ENCODE measurements at places on chromosomes 12 and 14. TPM values are rescaled to one million over a fixed set of nuclear protein-coding genes. Genes with fewer than 3 reads are reported as not detected.

Gene JPH4
- 0.13 TPM for total RNA-seq

Gene FOXN4
- not detected for total RNA-seq

Gene ACSM4
- not detected for total RNA-seq

Gene FOXM1
- 1.5 TPM for total RNA-seq

Gene CNTN1
- total RNA-seq: 0.46 TPM

DNA sequence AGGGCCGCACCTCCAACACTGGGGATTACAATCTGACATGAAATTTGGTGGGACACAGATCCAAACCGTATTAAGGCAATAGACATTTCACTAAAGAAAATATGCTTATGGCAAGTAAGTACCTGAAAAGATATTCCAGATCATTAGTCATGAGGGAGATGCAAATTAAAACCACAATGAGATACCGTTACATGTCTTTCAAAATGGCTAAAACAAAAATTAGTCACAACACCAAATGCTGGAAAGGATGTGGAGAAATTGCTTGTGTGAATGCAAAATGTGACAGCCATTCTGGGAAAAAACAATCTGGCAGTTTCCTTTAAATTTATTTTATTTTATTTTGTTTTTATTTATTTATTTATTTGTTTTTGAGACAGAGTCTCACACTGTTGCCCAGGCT lies 82.3 kb upstream of the PTGDR start:
- no peak for DNase-seq

DNA sequence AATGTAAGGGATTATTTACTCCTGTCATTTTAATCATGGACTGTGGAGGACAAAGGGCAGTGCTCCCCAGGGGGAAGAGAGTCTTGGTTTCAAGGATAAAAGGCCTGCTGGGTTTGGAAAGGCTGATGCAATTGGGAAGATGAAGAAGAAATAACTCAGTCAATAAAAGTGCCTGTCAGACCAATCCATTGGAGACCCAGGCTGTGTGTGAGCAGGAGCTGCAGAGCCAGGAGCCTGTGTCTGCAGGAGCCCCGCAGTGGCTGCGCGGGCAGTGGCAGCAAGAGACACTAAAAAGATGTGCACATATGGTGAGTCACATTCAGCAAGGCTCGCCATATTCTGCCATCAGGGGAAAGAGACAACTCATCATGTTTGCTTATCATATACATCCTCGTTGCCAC lies 90.4 kb downstream of the CRACR2A start:
- no peak for DNase-seq

DNA sequence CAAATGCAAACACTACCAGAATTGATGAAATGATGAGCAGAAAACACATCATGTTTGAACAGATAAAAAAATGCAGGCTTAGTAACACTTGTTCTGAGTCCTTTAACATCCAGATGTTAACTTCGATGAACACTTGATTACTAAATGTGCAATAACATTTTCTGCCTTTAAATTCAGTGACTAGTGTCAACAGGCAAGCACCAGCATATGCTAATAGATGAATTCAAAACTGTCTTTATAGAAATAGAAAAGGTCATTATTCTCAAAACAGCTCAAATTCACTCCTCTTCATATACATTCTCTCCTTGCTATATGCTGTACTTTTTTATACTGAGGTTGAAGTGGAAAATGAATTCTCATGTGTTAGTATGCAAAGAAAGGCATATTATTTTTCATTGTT lies at the start of gene TAS2R19:
Gene TAS2R19, minus strand, starts transcription at position 101 of the 400 bp plus-strand sequence. Its CDS starts 49 bp downstream, at position 52.
- DNase-seq: no peak

- peak; percentile 58 for DNase-seq
Measured at GRCh38 chr14:24058260-24058950, 6.6 kb downstream of the CARMIL3 start.

DNA sequence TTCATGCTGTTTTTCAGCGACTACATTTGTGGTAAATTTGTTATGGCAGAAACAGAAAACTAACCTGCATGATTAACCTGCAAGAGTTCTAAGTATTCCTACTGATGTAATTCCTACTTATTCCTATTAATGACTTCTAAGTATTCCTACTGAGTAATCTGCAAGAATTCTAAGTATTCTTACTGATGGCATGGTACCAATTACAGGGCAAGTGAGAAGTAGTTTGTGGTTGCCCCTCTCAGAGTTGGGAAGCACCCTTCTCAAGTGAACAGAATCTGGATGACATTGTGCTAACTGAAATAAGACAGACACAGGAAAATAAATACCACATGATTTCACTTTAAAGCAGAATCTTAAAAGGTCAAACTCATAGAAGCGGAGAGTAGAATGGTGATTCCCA lies 100.9 kb upstream of the CPNE8 start:
- no peak for DNase-seq

GRCh38 chr12:111368291-111368787 lies 556 bp downstream of the PHETA1 start:
- DNase-seq: peak; percentile 58

DNA sequence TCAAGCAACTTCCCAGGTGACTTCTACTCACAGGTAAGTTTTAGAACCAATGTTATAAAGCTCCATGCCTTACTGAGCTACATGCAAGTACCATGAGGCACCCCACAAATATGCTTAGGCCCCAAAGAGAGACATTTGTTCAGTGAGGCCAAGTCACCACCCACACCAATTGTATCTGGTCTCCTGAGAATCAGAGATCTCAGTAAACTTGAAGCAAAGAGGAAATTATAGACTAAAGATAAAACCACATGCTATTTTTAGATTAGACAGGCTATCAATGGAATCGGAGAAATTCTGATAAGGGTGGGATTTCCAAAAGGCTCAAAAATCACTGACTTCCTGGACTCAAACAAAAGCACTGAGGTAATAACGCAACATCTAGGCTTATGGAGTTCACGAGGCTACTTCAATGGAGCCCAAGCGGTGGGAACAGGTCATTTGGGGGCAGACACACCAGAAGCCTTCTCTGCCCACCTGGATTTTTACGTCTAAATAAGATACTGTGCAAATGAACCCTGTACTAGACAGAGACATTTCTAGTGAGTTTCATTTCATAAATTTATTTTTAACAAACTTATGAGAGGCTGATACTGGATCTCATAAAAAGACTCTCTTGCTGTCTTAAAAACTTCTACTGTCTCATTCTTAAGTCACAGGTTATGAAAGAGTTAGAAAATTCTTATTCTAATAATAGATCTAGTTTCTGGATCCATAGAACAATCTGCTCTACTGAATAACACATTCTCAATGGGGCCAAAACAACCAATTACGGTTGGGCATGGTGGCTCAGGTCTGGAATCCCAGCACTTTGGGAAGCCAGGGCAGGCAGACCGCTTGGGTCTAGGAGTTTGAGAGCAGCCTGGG lies 7.7 kb downstream of the SLC15A4 start:
- DNase-seq: no peak

DNA sequence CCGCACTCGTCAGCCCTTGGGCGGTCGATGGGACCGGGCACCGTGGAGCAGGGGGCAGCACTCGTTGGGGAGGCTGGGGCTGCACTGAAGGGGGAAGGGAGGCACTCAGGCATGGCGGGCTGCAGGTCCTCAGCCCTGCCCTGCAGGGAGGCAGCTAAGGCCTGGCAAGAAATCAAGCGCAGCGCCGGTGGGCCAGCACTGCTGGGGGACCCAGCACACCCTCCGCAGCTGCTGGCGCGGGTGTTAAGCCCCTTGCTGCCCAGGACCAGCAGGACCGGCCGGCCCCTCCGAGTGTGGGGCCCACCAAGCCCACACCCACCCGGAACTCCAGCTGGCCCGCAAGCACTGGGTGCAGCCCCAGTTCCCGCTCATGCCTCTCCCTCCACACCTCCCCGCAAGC lies 35.7 kb upstream of the YAF2 start:
- DNase-seq: no peak

DNA sequence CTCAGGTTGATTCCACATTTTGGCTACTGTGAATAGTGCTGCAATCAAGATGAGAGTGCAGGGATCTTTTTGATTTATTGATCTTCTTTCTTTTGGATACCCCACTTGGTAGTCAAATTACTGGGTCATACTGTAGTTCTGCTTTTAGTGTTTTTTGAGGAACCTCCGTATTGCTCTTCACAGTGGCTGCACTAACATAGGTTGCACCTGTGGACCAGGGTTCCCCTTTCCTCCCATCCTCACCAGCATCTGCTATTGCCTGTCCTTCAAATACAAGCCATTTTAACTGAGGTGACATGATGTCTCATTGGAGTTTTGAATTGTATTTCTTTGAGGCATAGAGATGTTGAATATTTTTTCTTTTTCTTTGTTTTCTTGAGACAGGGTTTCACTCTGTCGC lies 152.5 kb upstream of the TMEM132C start:
- no peak for DNase-seq

DNA sequence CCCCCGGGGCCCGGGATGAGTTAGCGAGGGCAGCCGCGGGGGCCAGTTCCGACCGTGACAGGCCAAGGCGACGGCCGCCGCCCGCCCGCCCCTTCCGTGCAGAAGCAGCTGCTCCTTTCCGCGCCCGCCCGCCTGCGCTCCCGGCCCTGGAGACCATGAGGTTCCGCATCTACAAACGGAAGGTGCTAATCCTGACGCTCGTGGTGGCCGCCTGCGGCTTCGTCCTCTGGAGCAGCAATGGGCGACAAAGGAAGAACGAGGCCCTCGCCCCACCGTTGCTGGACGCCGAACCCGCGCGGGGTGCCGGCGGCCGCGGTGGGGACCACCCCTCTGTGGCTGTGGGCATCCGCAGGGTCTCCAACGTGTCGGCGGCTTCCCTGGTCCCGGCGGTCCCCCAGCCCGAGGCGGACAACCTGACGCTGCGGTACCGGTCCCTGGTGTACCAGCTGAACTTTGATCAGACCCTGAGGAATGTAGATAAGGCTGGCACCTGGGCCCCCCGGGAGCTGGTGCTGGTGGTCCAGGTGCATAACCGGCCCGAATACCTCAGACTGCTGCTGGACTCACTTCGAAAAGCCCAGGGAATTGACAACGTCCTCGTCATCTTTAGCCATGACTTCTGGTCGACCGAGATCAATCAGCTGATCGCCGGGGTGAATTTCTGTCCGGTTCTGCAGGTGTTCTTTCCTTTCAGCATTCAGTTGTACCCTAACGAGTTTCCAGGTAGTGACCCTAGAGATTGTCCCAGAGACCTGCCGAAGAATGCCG lies 699 bp downstream of the MGAT2 start:
- DNase-seq: peak; percentile 89

GRCh38 chr12:2769866-2770533 lies 24.8 kb upstream of the FKBP4 start:
- DNase-seq: no peak

- DNase-seq: no peak
Measured at GRCh38 chr14:63877550-63877939, 24.7 kb downstream of the SYNE2 start.

GRCh38 chr14:52268279-52269061 lies 972 bp downstream of the PTGDR start:
- peak; percentile 45 for DNase-seq

DNA sequence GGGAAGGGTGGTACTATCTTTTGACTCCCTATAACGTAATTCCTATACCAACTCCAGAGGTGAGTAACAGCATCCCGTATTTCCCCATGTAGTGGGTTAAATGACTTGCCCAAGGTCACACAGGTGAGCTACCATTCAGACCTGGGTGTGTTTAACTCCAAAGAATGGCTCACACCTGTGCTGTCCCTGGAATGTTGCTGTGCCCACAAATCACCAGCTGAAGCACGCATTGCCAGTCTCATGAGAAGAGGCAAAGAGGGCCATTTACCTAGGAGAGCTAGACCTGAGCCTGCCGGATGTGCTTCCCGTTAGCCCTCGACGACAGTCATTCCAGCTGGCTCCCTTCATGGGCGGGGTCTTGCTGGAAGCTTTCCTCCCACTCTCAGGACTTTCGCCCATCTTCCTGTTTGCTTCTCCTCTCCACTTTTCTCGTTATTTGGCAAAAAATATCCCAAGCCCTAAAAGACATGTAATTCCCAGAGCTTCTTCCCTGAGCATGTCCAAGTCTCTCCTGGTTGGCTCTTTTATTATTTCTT lies 106.6 kb upstream of the VASH1 start:
- no peak for DNase-seq
